SJSA1 (cell line): ENCODE measurements at places on chromosomes 13 and 19.
A peak's percentile ranks its signal among the peaks of the same experiment; 100 is the strongest.

DNA sequence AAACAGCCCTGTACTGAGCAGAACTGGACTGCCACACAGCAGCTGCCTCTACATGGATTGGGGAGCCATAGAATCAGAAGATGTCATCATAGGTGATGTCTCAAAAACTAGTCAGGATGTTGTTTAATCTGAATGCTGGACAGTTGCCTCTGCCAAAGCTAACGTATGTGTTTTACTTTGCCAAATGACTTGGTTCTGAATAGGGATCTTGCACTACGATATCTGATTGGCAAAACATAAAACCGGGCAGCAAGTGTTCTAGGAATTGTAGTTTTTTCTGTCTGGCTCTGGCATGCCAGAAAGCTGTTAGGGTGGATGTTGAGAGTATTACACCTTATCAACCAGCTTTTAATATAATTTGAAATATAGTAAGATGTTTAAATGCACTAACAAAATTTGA is 645.9 kb downstream of the GPC5 start:
- DNase-seq: no peak

- DNase-seq: no peak
These were observed 39.7 kb upstream of the RXFP2 start for GRCh38 chr13:31699650-31700049.

DNA sequence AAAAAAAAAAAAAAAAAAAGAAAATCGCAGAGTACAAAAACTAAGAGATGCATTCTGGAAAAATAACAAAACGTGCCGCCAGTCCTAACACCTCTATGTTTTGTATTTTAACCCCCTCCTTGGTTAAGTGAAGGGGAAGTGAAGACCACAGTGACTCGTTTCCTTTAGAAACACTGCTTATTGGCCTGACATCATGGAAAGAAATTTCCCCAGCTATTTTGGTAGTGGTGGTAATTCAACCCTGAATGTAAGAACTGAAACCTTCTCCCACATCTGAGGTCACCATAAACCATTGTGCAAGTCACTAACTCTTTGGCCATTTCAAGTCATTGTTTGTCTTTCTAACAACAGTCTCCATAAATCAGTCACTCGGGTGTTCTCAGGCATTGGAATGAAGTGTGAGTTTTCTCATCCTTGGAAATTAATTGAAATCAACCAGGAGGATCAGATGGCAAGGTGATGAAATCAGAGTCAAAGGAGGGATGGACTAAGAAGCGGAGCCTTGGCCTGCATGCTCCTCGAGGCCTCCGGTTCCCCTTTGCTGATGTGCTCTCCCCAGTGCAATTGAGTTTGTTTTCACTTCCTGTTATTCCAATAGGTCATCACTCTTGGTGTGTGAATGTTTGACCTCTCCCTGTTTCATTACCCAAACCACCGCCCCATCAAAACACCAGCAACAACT is 443.9 kb downstream of the FGF9 start:
- DNase-seq: no peak

DNA sequence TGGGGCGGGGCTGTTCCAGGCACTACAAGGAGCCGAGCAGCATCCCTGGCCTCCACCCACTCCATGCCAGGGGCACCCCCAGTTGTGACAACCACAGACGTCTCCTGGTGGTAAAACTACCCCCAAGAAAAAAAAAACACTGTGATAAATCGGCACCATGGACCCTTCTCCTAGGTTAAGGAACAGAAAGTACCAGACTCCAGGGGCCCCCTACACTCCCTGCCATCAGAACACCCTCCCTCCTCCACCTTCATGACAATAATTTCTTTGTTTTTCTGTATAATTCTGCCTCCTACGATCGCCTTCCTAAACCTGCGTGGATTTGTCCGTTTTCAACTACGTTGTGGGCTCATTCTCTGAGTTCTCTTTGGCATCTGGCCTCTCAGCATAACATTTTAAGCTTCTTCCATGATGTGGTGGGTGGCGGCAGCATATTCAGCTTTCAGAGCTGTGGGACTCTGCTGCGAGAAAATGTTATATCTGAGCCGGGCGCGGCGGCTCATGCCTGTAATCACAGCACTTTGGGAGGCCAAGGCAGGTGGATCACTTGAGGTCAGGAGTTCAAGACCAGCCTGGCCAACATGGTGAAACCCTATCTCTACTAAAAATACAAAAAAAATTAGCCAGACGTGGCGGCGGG is 8.6 kb downstream of the TLE2 start:
- no peak for DNase-seq

GRCh38 chr19:54464044-54464629 is 559 bp upstream of the LENG9 start:
- DNase-seq: peak; percentile 79

- DNase-seq: peak; percentile 95
These were observed 28.3 kb downstream of the ZNF507 start for GRCh38 chr19:32373585-32374295.

DNA sequence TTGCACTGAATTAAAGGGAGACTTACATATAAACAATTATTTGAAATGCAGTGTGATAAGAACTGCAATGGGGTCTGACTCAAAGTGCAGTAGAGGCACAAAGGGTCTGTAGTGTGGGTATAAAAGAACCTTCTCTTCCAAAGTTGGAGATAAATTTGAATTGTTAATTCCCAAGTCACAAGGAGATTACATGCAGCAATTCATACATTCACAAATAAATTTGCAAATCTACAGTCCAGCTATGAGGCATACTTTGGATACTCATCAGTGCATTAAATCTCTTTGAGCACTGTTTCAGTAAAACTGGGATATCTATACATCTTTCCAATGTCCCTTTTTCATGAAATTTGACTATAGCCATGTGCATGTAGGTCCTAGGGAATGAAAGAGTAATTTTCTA is 799.4 kb downstream of the PCDH9 start:
- DNase-seq: no peak

GRCh38 chr19:42068361-42068755 is 1.6 kb downstream of the GRIK5 start:
- no peak for DNase-seq

DNA sequence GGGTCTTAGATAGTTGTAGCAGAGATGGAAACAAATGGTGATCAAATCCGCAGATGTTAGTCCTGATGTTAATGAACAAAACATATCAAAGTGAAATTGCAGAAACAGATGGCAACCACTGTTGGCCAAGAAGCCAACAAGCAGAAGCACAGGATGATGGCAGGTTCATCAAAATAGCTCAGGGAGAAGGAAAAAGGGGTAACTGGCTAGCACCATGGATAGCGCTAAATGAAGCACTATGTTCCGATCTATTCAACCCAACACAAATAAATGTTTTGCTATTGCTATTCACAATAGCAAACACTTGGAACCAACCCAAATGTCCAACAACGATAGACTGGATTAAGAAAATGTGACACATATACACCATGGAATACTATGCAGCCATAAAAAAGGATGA is 413.7 kb downstream of the FGF14 start:
- DNase-seq: no peak

DNA sequence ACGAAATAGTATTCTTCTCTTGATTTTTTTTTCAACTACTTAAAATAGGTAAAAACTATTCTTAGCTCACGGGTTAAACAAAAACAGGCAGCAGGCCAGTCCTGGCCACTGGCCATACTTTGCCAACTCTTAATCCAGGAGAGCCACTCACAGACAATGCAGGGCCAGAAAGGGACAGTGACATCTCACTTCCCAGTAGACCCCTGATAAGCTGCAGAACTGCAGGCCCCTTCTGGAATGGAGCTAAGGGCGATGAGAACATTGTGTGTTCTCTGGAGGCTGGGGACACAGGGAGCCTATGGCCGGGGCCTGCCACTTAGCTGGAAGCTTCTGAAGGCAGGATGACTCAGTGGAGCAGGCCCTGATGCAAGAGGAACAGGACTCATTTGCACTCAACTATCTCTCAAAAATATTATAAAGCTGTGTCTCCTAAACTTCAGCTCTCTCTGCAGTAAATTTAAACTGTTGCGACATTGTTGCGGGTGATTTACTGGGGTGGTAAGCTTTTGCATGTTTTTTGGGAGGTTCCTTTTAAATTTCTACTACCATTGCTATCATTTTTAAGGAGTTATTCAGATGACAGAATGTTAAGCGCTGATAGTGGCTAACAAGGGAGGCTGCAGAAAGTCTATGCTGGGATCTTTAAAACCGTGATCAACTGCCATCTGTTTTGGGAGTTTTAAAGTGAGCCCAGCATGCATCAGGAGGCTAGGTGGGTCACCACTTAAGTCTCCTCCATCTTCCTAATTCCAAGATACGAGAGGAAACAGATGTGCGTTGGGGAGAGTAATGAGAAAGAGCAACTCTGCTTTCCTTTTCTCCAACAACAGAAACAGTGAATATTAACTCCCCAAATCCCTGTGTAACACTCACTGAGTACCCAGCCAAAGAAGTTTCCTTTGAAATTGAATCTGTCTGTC is 33.2 kb upstream of the KATNAL1 start:
- DNase-seq: peak; percentile 15

DNA sequence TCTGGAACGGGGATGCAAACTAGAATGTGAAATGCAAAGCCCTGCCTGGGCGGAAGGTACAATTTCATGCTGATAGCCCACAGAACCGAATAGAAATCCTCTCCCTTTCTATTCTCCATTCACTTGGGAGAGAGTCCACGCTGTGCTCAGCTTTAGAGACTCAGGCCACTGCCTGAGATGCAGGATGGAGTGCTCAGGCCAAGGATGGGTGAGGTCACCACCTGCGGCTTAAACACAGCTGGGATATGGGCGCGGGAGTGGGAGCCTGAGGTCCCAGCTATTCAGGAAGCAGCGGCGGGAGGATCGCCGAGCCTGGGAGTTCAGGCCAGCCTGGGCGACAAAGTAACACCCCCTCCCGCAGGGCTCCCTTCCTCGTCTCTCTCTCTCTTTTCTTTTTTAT is 446 bp upstream of the ZNF83 start:
- DNase-seq: no peak

GRCh38 chr13:113904411-113904810 is 40.5 kb upstream of the GAS6 start:
- DNase-seq: peak; percentile 58

- DNase-seq: no peak
These were observed 75.6 kb downstream of the SPACA7 start for GRCh38 chr13:112451512-112452379.

GRCh38 chr13:76004416-76004815 is 368.3 kb downstream of the LMO7 start:
- DNase-seq: no peak

- no peak for DNase-seq
These were observed 573 bp upstream of the ZNF614 start for GRCh38 chr19:52028780-52029123.

DNA sequence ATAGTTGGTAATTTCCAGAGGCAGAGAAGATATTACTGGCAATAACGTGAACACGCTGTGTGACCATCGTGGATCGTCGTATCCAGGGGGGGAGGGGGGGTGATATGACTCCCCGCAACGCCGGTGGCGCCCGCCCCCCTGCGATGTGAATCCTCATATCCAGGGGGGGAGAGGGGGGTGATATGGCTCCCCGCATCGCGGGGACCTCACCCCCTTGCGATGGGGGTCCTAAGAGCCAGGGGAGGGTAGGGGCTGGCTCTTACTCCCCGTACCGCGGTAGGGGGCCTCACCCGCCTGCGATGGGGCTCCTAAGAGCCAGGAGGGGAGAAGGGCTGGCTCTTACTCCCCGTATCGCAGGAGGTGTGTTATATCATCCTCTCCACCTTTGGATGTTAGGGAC is 31.3 kb upstream of the RGCC start:
- no peak for DNase-seq

DNA sequence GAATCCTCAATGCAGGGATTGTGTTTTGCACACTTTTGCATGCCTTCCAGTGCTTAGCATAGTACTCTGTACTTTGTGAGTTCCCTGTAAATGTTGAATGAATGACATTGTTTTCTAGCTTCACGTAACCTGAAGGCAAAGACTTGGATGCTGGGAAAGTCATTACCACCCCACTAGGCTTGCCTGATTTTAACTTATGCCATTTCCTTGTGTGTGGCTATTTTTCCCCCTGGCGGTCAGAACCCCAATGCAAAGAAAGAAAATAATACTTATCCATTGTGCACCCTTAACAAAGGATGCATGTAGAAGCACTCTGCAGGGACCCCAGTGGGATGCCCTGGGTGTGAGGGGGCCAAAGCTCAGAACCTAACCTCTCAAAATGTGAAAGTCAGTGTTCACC is 1.2 kb upstream of the ENOX1 start:
- no peak for DNase-seq

GRCh38 chr13:40283666-40284065 is 382.8 kb downstream of the FOXO1 start:
- no peak for DNase-seq
